ENCODE measurements at places on chromosomes 3 and 15.

GRCh38 chr3:159978918-159979703 is 9.5 kb upstream of the IL12A start:
- no peak for DNase-seq

GRCh38 chr3:187186801-187187421 is 10.4 kb upstream of the RTP1 start:
- DNase-seq: peak; percentile 59

DNA sequence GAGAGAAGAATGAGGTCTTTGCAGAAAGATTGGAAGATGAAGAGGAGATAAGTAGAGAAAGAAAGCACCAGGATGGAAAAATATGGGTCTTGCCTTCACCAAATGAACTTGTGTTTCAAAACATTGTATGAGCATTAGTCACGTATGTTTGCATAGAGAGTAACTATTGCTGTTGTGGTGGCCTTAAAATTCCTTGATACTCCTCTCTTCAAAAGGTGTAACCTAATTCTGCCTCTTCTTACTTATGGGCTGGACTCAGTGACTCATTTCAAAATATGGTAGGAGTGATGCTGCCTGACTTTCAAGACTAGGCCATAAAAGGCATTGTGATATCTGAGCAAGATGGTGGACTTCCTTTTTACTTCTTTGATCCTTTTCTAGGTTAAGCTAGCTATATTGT is 228.7 kb upstream of the ZNF385D start:
- peak; percentile 70 for DNase-seq

DNA sequence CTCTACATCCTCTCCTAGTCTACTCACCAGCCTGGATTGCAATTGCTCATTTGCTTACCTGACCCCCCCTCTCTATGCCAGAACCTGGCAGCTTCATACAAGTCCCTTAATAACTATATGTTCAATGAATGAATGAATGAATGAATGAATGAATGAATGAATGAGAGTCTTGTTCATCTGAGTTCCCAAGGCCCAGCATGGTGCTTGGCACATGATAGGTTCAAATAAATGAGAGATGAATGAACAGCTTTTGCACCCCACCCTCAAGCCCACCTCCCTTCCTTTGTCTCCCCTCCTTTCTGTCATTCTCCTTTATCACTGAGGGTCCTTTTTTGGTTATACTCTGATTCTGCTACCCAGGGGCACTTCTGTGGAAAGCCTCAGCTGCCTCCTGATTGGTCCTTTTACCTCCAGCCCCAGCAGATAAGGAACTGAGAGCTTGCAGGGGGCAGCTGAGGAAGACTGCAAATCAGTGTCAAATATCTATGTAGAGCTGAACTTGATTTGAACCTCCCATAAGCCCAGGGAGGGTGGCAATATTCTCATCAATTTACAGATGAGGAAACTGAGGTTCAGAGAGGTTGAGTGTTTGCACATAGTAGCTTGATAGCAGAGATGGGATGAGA is 54.1 kb upstream of the CHRNB4 start:
- DNase-seq: no peak

GRCh38 chr3:9914011-9914410 is 2.9 kb upstream of the IL17RC start:
- DNase-seq: no peak

- peak; percentile 71 for DNase-seq
Observed at GRCh38 chr15:37079726-37080125, 20.6 kb downstream of the MEIS2 start.

- peak; percentile 72 for DNase-seq
Observed at GRCh38 chr3:44355362-44356033, 16.9 kb downstream of the TCAIM start.
